ENCODE measurements at places on chromosomes 12 and 14.

DNA sequence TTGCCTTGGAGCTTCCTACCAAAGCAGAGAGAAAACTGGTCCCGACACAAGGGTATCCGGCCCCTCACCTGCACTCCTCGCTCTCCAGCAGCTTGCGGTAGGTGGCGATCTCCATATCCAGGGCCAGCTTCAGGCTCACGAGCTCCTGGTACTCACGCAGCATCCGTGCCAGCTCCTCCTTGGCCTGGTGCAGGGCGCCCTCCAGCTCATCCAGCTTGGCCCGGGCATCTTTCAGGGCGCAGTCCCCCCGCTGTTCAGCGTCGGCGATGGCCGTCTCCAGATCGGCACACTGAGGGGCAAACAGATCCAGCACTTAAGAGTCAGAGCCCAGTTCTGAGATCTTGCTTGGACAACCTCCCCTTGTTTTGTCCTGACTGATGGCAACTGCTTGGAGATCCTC lies 13.7 kb downstream of the KRT72 start:
- DNase-seq, result no peak

DNA sequence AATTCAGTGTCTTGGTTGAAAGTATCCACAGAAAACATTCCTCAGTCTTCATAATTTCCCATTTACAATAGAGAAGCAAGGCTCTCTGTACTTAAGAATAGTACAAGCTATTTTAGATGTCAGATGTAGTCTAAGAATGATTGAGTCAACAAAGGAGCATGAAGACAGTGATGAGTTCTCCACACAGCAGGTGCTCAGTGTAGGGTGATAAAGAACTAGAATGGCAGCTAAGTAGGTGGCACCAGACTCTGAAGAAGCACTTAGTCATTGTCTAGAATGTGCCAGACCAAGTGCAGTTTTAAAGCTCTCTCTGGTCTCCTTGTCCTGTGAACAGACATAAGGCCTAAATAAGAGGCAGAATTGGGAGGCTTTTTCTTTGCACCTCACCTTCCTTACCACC lies 504.6 kb downstream of the NRXN3 start:
- no peak for DNase-seq

DNA sequence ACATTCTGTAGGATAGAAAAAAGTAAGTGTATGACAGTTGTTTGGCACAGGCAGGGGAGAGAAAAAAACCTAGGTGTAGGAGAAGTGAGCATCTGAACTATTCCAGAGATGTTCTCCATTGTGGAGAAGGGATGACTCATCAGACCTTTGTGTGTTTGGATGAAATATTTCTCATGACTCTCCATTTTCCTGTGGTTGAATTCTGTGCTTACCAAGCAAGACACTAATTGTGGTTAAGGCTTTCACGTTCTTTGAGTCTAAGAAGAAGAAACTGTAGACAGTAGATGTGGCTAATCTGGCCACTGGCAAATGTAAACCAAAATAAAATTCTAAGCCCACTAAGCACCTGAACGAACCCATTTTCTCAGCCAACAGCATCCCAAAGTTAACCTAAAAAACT lies 107.9 kb upstream of the GZMB start:
- DNase-seq, result no peak

DNA sequence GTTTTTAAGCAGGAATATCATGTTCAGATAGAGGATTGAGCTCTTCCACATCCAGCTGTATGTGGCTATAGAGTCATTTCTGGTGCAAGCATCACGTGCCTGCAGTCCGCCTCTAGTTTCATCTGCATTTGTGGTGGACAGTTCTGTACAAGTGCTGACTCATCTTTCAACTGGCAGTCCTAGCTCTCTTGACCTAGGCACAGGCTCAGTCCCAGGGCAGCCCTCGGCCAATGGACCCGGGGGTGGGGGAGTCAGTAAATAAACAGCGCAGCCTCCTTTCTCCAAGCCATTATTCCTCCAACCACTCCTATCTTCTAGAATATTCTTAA lies 41.8 kb upstream of the FRMD6 start:
- DNase-seq, result no peak
